ENCODE measurements at places on chromosomes 11 and 22.

DNA sequence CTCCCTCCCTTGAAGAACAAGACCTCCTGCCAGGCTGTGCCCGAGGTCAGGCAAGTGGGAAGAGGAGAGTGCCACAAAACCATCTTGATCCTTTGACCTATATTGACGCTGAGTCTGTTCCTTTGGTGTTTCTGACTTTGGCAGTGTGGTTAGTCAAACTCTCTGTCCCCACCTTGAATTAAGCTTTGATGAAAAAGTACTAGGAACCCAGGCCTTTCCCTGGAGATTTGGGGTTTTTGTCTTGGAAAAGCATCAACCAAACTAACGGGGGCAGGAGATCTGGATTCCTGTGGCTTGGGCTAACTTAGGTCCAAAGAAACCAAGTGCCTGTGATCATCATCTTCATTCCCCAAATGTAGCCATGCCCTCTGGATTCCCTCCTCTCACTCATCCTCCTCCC lies 40.4 kb downstream of the ARFGAP2 start:
- DNase-seq, result no peak

DNA sequence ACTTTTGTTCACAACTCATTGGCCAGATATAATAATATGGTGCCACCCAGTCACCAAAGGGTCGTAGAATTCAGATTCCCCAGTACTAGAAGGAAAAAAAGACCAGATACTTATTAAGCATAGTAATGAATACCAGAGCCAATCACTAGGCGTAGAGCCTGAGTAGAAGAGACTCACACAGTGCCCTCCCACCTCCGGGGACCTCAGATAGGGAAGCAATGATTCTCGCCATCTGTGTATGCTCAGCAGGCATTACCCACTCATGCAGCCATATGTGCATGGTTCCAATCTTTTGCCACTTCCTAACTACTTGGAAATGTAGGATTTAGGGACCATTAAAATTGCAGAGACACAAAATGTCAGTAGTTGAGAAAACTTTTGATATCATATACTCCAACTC lies 85.3 kb downstream of the C11orf87 start:
- DNase-seq, result no peak

DNA sequence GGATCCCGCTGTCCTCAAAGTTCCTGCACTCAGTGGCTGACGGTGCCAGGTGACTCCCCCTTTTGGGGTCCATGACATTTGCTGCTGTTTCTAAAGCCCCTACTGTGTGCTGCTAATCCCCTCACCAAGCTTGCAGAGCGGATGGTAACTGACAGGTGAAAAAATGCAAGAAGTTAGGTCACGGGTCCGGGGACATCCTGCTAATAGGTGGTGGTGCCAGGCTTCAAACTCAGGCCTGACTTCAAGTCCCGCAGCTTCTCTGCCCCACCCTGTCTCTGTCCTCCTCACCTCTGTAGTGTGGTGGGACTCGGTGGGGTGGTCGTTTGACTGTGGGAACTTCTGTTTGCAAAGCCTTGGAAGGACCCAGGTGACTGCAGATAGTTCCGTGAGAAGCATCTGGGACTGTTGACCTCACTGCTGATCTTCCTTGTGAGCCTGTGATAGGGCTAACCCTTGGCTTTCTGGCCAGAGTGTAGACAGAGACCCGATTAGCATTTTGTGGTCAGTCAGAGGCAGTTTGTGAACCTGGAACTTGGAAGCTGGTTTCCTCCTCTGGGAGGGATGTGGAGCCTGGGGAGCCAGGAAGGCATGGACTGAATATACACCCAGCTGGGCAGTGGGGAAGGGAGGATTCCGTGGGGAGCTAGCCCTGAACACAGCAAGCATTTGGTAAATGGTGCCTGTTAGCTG lies 115.4 kb upstream of the OR4B1 start:
- no peak for DNase-seq

- no peak for DNase-seq
These were observed 185.7 kb downstream of the BLID start for GRCh38 chr11:121930004-121930965.

GRCh38 chr22:49300241-49300640 lies 527.4 kb downstream of the BRD1 start:
- DNase-seq, result no peak

DNA sequence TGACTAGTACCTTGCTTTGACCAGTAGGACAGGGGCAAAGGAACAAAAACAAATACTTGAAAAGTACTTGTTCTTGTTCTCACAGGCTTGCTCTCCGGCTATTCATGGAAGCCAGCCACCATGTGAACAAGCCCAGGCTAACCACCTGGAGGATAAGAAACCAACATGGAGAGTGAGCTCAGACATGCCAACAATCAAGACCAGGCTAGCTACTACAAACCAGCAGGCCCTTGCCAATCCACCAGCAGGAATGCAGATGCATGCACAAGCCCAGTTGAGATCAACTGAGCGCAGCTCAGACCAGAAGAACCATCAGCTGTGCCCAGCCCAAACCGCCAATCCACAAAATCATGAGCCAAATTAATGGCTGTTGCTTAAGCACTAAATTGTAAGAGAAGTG lies 180.1 kb upstream of the ISX start:
- no peak for DNase-seq
